ENCODE measurements at places on chromosomes 13 and 19. TPM values are rescaled to one million over a fixed set of nuclear protein-coding genes. Genes with fewer than 3 reads are reported as not detected.

- H3K36me3 ChIP-seq: no peaks in the 10 kb centered on the region
- H3K4me3 ChIP-seq: no peak overlapping the region
- H3K27ac ChIP-seq: no peak overlapping the region
- H3K27me3 ChIP-seq: no peaks in the 10 kb centered on the region
- peaks cover 1% of the 10 kb centered on the region for H3K4me1 ChIP-seq
Observed at GRCh38 chr13:73482556-73482955, 423.8 kb downstream of the KLF5 start.

Gene KANK3
- 0.36 TPM for total RNA-seq

Gene KLK2
- total RNA-seq: not detected

GRCh38 chr13:52677823-52678222 lies 25.2 kb downstream of the SUGT1 start:
- peaks cover 13% of the 10 kb centered on the region for H3K36me3 ChIP-seq
- H3K4me3 ChIP-seq: no peak overlapping the region
- H3K27ac ChIP-seq: peak overlapping the region; percentile 4
- H3K27me3 ChIP-seq: no peaks in the 10 kb centered on the region

DNA sequence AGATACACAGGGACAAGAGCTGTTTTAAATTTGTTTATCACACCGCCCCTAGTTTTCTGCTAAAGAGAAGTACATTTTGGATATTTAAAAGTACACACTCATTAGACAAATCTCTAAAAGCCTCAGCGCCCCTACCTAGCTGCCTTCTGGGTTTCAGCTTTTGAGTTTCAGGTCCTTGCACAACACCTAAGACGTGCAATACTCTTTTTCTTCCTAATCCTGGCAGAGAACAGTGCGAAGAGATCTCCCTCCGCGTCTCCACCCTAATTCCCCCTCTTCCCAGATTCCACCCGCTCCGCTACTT lies 421 bp upstream of the KLF5 start:
- DNase-seq: no peak
- peak overlapping the region; percentile 98 for H3K27ac ChIP-seq
- peaks cover 15% of the 10 kb centered on the region for H3K36me3 ChIP-seq
- H3K4me1 ChIP-seq: peaks cover 42% of the 10 kb centered on the region
- peaks cover 3% of the 10 kb centered on the region for H3K27me3 ChIP-seq

Measured in progenitor cell of endocrine pancreas (in vitro differentiated cells).